Activated CD4-positive, alpha-beta T cell treated with anti-CD3 and anti-CD28 coated beads, Interleukin-2, amount 50 U/mL, for 24 hours (primary cell): ENCODE measurements at places on chromosomes 6 and 20.

DNA sequence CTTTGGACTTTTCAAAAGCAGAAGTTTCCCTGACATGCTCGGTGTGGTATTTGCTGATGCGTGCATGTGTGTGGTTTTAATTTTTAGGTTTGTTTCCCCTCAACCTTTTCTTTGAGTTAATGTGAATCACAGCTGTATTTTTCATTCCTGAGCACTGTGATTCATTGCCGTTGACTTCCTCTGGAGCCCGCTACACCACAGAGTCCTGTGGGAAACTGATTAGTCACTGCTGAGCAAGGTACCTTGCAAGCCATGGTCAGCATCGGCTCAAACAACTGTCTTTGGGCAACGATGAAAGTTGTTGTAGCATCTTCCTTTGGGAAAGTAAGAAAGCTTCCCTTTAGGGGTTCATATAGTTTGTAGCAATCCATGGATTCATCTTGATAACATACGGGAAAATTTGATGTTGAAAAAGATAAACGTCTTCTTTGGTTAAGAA lies 57.5 kb downstream of the RIN2 start:
- no peak for DNase-seq

- no peak for DNase-seq
Observed at GRCh38 chr20:46954490-46955038, 59.9 kb downstream of the EYA2 start.

DNA sequence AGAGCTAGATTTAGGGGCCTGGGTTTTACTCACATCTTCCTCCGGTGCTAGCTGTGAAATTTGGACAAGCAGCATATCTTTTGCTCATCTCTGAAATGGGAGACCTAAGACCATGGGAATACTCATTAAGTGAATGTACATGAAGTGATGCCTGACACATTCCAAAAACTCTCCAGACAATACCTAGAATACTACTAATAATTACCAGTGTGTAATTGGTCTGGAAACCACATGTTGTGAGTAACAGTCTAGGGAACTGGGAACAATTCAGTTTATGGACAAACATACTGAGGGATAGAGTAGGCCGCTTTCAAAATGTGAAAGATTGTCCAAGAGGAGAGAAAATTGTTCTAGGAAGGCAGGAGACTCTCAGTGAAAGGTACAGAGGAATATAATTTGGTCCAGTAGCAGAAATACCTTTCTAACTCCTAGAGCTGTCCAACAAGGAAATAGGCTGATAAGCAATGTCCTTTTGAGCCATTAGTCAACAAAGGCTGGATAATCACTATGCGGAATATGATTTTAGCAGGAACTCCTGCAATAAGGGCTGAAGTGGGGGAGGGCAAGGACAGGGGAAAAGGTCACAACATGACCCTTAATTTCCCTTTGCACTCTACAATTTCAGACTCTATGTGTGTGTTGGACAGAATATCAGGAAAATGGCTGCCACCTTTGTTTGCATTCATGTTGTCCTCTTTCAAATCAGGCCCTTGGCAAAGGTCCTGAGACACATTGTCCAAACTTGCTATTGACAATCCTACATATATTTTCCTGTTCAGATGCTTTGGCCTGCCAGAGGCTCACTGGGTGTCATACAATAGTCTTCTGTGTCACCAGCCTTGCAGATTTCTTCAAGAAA lies 315.4 kb downstream of the PLCB1 start:
- DNase-seq, result no peak

DNA sequence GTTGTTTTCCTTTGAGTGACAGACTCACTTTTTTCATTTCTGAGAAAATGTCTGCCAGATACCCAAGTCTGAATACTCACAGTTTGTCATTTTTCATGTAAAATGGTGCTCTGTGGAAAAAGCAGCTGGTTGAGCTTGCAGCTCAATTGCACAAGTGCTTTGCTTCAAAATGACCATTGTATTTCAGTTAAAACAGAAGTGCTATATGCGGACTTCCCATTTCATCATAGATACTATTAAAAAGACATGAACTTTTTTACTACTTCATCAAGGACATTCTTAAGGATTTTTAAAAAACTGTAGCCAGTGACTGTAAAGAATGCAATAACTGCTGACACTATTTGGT lies 61.5 kb downstream of the KCNS1 start:
- DNase-seq, result no peak

DNA sequence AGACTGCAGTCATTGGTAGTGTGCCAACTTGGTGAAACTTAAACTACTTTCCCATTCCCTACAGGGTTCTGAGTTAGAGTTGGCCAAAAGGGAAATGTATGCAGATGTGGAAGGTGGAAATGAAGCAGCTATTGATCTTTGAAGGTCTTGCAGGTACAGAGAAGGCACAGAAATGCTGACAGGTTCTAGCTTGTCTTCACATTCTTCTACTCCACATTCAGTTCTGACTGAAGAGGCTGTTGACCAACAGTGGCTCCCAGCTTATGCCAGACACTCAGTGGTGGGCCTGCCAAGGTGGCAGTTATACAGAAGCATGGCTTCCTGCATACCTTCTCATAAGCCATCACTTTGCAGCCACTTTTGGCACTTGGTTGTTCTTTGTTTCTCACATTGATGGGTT lies 423.9 kb downstream of the CDC5L start:
- DNase-seq, result no peak

- DNase-seq, result no peak
Observed at GRCh38 chr20:59629141-59630045, 25.1 kb downstream of the PHACTR3 start.

- no peak for DNase-seq
Observed at GRCh38 chr20:50323777-50324775, 133.4 kb downstream of the CEBPB start.

GRCh38 chr6:25179051-25179778 lies 100.0 kb upstream of the CARMIL1 start:
- no peak for DNase-seq

- no peak for DNase-seq
Observed at GRCh38 chr20:49399329-49399728, 83.1 kb downstream of the KCNB1 start.

DNA sequence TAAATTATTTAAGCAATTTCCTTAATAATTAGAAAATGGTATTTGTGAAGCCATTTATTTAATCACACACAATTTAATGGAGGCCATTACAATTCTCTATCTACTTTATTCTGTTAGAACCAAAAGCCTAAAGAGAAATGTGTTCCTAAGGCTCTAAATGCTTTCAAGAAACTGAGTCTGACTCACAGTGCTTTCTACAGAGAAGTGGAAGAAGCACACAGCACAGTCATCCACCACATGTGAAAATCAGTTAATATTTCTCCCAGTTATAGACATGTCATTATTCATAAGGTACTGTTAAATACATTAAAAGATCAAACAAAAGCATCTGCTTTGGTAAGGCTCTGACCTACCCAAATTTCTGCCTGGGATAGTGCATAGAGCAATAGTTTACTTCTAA lies 214.4 kb downstream of the ALDH8A1 start:
- no peak for DNase-seq

GRCh38 chr6:134624781-134625180 lies 306.9 kb upstream of the SGK1 start:
- no peak for DNase-seq

DNA sequence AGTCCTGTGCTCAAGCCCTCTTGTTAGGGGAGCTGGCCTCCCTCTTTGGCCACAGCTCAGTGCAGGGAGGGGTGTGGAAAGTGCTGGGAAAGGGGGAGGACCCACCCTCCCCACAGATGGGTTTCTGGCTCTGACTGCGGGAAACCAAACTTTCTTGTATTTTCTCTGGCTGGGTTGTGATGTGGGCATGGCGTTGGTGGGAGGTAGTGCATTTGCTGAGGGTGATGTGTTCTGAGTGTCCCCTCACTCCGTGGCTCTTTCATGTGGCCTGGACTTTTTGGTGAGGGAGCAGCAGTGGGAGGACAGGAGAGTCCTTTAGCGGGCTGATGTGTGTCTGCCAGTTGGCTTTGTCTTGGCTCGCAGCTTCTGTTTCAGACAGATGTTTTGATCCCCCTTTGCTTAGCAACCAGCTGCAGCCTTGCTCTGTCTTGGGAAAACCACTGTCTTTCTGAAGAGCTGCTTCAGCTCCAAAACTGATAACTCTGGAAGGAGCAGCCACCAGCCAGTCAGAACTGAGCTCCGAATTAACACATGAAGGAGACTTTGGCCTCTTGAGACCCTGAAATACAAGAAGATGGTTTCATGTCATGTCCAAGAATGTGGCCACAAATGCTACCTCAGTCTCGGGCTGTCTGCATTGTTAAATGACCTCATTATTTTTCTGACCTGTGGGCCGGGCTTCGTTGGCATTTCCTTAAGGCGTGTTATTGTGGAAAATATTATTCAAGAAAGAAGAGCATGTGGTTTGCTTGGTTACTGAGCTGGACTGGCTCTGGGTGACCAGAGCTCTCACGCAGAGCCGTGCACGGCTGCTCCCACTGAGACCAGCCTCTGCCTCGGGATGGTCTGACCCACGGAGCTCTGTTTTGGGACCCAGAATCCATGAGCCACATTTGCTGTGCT lies 21.5 kb downstream of the SYNJ2 start:
- no peak for DNase-seq

DNA sequence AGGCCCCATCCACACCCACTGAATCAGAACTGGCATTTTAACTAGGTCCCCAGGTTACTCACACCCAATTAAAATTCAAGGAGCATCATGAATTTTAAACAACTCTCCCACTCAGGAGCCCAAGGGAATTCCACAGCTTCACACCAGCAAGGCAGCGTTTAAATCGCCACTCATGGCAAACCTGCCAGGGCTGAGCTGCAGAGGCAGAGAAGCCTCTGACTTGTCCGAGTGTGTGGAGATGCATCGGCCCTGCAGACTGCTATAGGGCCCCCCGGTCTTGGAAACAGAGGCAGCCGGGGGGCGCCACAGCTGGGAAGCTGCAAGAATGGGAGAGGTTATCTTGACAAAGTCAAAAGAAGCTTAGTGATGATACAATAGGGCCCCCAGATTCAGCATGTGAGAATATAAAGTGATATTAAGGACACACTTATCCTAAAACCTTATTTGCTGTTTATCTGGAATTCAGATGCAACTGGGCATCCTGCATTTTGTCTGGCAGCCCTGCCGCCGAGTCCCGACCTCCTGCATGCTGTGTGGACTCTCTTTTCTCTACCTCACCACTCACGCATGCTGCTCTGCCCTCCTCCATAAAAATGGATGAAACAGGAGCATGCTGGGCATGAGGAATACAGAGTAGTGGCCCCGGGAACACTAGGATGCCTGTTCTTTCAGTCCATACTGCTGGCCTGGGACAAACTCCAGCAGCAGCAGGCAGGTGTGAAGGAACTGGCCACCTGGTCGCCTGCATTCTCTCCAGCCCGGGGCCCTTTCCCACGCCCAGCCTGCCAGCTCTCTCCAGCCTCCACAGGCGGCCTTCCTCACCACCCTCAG lies 126.1 kb downstream of the PXDC1 start:
- no peak for DNase-seq

DNA sequence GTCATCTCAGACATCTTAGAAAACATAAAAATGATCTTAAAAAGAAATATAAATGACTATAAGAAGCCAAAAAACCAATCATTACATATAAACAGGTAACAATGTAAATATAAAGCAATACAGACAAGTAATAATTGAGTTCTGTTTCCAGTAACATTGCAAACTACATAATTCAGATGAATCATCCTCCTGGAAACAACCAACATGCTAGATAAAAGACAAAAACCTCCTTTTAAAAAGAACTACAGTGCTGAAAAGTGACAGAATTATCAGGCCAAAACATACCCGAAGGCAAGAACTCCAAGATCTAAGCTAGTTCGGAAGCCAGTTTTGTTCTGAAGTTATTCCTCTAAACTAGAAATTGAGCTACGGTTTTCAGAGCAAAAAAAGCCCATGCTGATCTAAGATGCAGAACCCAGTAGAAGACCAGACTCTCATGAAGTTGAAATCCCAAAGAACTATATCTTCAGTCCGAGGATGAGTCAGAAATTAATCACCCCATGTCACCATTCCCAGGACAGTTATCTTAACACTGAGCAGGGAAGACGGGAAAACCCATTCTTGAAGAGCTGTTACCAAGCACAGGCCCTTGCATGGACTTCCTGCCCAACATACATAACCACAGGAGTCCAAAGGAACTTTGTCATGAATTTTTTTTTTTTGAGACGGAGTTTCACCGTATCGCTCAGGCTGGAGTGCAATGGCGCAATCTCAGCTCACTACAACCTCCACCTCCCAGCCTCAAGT lies 9.8 kb downstream of the PGM3 start:
- DNase-seq, result no peak

- no peak for DNase-seq
Observed at GRCh38 chr20:33445881-33446625, 2.5 kb upstream of the SNTA1 start.

GRCh38 chr6:14012313-14013030 lies 87.7 kb downstream of the RNF182 start:
- no peak for DNase-seq

DNA sequence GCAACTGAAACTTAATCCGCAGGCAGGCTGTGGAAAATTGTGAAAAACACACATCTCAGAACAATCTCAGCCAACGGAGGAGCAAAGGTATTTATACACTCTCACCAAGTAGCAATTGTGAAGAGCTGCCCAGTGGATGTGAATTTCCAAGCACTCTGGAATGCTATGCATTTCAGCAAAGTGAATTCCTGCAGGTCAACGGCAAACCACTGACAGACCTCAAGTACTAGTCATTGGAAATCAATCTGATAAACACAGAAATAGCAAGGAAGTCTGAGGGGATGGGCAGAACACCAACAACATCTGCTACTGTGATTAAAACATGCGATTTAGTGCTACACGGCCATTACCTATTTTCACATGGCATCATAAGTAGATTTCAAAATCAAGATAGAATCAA lies 429.1 kb downstream of the HTR1B start:
- DNase-seq, result no peak

- DNase-seq, result no peak
Observed at GRCh38 chr6:127503022-127503421, 16.1 kb downstream of the MTCL3 start.

DNA sequence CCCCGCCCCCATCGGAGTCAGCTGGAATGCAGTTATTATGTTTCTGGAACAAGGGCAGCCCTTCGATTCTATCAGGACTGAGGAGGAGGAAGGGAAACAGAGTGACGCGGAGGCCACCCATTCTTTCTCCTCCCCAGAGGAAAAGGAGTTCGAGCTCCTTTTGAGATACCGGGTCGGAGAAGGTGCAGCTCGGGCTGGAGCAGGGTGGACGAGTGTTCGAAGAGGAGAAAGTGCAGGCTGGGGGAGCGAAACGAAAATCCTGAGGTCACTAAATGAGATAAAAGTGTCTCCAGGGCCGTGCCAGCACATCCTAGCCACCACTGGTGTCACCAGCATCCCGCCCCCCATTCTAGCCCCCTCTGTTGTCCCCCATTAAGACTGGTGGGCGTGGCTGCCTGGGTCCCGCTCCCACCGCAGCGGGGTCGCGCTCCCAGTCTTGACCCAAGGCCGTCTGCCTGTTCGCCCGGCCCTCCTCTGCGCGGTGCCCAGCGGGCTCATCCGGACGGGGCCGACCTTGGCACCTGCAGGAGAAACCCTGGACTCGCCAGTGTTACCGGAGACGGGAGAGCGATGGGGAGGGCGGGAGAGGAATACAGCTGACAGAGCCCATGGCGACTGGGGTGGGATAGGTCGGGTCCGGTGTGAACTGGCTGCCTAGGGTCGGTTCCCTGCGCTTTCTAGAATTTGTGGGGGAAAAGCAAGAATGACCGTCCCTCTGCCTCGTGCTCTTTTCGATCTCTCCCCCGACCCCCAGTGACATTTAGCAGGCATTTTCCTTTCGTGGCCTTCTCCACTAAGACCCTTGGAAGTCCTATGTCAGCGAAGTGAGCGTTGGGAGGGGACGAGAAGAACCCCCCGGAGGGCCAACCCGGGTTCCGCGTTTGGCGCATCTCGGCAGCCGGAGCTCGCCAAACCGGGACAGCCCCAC lies 16.2 kb downstream of the FOXA2 start:
- no peak for DNase-seq
